Keratinocyte (primary cell): ENCODE measurements at places on chromosomes 1 and 21.

- no peak for DNase-seq
These were observed 50.5 kb downstream of the DMAP1 start for GRCh38 chr1:44263568-44264450.

DNA sequence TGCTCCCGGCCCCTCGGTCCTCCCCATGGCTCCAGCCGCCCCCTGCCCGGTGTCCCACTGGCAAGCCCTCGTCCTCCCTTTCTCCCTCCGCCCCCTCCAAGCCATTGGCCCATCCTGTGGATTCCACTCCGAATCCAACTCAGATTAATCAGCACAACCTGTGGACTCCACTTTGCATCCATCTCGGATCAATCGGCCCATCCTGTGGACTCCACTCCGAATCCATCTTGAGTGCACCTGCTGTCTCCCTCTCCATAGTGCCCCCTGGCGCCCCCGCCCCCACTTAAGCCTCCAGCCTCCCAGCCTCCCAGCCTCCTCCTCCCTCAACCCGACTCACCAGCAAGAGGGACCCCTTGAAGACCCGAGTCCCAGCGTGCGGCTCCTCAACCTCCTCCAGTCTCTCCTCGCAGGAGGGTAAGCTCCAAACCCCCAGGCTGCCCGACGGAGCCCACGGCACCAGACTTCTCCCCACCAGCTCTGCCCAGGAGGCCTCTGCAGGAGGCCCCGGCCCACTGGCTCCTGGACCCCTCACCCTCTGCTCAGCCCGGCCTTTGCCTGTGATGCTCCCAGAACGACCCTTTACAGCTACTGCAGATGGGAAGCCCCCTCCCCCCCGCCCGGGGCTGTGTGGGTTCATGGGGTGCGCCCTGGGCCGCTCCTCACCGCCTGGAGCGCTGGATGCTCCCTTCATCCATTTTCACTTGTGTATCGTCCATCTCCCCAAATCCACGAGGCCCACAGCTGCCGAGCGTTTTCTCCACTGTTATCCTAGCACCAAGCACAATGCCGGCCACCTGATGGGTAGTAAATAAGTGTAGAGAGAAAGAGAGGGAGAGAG lies 40.6 kb upstream of the TSPEAR start:
- DNase-seq: no peak

DNA sequence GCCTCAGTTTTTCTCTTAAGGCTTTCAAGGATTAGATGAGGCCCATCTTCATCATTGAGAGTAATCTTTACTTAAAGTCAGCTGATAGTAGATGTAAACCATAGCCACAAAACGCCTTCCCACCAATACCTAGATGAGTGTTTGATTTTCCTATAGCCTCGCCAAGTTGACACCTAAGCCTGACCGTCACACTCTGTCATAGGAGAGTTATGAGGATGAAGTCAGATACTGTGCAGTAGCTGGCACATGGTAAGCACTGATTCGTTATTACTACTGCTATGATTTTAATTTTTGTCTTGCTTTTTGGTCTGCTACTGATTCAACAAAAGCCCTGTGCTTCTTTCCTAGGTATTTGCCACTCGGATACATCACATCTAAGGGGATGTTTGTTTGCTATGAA lies 395.5 kb downstream of the RPS6KC1 start:
- DNase-seq: no peak

GRCh38 chr21:26070822-26071425 lies 99.6 kb downstream of the APP start:
- DNase-seq: no peak

DNA sequence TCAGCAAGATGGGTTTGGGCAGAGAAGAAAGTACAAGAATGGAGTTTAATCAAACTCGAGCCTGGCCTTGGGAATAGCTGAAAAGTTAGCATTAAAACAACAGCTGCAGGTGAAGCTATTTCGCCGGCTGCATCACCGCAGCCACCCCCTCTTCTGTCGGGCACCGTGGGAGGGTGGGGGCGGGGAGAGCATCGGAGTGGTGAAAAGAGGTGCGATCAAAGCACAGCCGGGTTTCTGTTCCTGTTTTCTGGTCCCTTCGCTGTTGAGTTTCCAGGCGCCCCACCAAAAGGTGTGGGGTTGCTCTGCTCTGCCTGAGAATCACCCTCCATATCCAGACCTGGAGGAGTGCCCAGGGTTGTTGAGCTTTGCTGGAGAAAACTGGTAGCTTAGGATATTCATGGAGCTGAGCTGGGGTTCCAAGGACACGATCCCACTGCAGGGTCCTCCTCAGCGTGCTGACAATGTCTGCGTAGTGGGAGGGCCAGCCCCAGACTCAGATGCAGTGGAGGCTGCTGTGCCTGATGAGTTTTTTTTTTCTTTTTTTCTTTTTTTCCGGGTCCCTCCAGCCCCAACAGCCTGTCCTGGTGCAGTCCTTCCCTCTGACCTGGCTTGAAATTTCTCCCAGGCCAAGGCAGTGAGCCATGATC lies 127.5 kb upstream of the C1orf174 start:
- no peak for DNase-seq

GRCh38 chr1:156465747-156466365 lies 34.7 kb downstream of the MEF2D start:
- DNase-seq: no peak

DNA sequence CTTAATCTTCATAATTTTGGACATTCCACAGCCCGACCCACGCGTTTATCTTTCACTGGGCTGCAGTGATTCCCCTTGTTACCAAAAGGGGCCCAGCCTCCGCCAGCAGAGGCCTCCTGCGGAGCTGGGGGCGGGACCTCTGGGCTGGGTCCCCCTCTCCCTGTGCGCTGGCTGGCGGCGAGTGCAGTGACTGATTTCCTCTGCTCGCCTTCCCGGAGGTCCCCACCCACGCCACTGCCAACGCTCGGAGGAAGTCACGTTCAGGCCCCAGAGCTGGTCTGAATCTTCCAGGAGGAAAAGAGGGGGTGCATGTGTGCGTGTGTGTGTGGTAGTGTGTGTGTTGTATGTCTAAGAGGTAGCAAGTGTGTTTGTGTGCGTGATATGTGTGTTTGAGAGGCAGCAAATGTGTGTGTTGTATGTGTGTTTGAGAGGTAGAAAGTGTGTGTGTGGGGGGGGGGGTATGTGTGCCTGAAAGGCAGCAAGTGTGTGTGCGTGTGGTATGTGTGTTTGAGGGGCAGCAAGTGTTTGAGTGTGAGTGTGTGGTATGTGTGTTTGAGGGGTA lies 35.0 kb upstream of the JAK1 start:
- no peak for DNase-seq

- no peak for DNase-seq
These were observed 296.2 kb upstream of the ESRRG start for GRCh38 chr1:217019475-217019874.

- DNase-seq: no peak
These were observed 199.0 kb downstream of the USH2A start for GRCh38 chr1:216224233-216224632.

DNA sequence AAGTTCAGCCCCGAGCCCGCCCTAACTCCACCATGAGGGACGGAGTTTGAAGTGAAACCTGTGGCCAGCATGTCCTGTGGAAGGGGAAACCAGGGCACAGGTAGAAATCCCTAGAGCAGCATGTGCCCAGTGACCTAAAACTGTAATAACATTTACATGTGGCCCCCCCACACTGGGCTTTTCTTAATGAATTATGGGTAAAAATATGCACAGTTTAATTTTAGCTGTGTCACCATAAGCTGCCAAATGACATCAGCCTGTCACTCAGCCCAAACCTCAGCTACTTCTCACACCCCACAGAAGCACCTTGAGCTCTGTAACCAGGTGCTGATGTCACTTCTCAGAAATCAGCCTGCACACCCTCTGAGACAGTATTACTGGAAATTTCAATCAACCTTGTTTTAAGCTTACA lies 50.0 kb upstream of the SLC19A1 start:
- DNase-seq: no peak

GRCh38 chr1:218079347-218079746 lies 205.7 kb upstream of the RRP15 start:
- DNase-seq: no peak

DNA sequence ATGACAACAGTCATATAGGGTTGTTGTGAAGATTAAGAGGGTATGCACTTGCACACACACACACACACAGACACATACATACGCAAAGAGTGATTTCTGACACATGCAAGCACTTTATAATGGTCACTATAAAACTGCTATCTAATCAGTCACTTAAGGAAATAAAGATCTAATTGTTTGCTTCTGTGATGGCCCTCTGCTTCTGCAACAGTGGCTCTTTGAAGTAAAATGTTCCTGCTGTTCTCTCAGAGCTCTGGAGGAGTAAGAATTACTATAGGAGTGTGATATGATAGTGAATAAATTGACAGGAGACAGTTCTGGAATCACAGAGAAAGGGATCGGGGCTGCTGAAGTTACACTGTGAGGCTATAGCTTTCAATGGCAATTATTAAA lies 494.5 kb upstream of the B3GALT2 start:
- no peak for DNase-seq

DNA sequence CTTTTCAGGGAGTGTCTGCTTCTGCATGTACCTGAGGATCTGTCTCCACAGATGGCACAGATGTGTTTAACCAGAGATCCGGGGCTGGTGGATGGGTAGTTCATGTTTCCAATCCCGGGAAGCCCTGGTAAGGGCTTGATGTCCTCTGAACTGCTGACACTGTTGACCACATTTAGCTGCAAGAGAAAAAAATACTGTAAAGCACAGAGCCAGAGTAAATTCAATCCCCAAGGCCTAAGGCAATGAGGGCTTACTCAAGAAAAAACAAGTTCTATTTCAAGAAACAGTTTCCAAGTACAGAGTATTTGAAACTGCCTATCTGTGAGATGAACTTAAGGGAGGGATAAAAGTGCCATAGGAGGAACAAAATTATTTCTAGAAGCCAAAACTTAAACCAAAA lies 25.1 kb downstream of the RXRG start:
- no peak for DNase-seq

GRCh38 chr1:59298710-59299346 lies 1.9 kb downstream of the FGGY start:
- DNase-seq: no peak

GRCh38 chr1:72526926-72527325 lies 244.6 kb upstream of the NEGR1 start:
- DNase-seq: no peak

GRCh38 chr21:25999921-26000582 lies 170.5 kb downstream of the APP start:
- DNase-seq: no peak

GRCh38 chr1:158509471-158510156 lies 37.6 kb downstream of the OR10R2 start:
- DNase-seq: no peak

- DNase-seq: no peak
These were observed 31.2 kb downstream of the PCSK9 start for GRCh38 chr1:55070293-55071164.

GRCh38 chr1:54407404-54408146 lies 1.4 kb upstream of the SSBP3 start:
- peak; percentile 64 for DNase-seq
